ENCODE measurements at places on chromosomes 16 and 17.

GRCh38 chr16:85276721-85277120 is 164.4 kb upstream of the CIBAR2 start:
- DNase-seq, result no peak

DNA sequence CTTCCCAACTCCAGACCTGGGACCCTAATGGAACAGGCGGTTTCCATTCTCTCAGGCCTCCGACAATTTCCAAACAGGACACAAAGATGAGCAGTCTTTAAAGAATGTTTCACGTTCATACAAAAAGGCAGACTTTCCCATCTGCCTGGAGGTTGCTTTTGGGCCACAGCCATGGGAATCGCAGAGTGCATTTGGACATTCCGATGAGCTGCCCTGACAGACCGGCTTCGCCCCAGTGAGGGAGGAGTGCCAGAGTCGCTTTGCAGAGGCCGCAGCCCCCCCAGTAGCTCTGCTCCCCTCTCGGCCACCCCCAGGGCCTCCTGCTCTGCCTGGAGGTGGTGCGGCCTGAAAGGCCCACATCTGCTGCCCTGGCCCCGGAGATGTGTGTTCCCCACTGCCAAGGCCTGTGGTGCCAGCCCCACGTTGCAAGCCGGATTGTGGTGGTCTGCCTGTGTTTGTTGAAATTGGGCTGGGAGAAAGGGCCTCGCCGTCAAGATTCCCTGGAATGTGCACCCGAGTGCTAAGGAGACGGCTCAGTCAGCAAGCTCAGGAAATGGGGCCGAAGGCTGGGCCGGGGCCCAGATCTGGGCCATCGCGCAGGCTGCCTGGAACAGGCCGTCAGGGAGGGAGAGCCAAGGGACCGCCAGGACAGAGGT is 89.8 kb downstream of the C16orf95 start:
- DNase-seq, result peak; percentile 16

GRCh38 chr17:46875849-46876352 is 24.5 kb downstream of the WNT9B start:
- DNase-seq, result peak; percentile 6

- DNase-seq, result no peak
These were observed 27.6 kb upstream of the PRM1 start for GRCh38 chr16:11308493-11309283.

DNA sequence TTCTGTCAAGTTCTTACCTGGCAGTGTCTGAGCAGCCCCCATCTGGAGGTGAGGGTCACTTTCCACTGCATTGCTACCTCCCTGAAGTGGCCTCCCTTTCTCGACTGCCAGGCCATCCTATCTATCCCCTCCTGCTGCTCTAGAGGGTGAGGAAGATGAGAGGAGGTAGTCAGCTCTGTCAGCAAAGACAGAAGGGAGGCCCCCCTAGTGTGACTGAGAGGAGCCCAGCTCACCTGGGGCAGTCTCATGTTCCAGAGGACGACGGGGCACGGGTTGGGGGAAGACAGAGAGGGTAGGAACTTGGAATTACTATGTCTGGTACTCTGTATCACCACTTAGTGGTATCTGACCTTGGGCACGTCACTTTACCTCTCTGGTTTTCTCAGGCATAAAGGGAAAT is 22.0 kb downstream of the MYO19 start:
- DNase-seq, result no peak

GRCh38 chr17:48639136-48639535 is 13.0 kb upstream of the HOXB9 start:
- DNase-seq, result no peak

GRCh38 chr16:46918905-46919792 is 35.0 kb downstream of the GPT2 start:
- DNase-seq, result no peak

- no peak for DNase-seq
These were observed 14.7 kb upstream of the USP31 start for GRCh38 chr16:23163921-23164320.

- DNase-seq, result no peak
These were observed 79.1 kb upstream of the SEC14L1 start for GRCh38 chr17:77061669-77062068.

- no peak for DNase-seq
These were observed 47.5 kb downstream of the USP22 start for GRCh38 chr17:20995164-20995872.

- no peak for DNase-seq
These were observed 13.0 kb upstream of the SCIMP start for GRCh38 chr17:5247621-5248020.

All from amniotic epithelial cell (primary cell).